ENCODE measurements at places on chromosomes 11 and 22.
A peak's percentile ranks its signal among the peaks of the same experiment; 100 is the strongest.

GRCh38 chr11:47938791-47939560, 41.4 kb upstream of the PTPRJ start:
- no peak for DNase-seq

- DNase-seq = no peak
Measured at GRCh38 chr11:108392353-108392752, 75.0 kb downstream of the C11orf65 start.

GRCh38 chr11:27300974-27301373, 62.0 kb downstream of the CCDC34 start:
- DNase-seq = no peak

DNA sequence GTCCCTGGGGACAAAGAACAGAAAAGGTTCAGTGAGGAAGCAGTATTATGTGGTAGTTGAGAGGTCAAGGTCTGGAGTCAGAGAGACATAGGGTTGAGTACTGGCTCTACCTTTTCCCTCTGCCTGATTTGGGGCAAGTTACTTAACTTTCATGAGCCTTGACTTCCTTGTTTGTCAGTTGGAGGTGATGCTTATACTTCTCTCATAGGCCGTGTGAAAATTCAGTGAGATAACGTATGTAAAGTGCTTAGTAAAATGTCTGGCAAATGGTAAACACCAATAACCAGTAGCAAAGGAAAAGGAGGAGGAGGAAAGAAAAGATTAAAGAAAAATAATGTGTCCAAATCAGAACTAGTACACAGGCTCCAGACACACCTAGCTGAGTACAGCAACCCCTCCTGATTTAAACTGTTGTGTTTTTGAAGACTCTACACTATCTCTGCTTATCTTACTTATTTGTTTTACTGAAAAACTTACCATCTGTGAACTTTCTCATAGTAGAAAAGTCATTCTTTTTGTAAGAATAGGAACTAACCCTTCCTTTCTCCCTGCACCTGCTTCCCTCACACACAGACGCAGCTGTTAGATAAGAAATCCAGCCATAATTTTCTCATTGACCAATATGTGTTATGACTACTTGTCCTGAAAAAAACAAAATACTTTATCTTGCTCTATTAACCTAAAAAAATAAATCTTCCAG, 126.9 kb downstream of the CD44 start:
- DNase-seq = no peak

DNA sequence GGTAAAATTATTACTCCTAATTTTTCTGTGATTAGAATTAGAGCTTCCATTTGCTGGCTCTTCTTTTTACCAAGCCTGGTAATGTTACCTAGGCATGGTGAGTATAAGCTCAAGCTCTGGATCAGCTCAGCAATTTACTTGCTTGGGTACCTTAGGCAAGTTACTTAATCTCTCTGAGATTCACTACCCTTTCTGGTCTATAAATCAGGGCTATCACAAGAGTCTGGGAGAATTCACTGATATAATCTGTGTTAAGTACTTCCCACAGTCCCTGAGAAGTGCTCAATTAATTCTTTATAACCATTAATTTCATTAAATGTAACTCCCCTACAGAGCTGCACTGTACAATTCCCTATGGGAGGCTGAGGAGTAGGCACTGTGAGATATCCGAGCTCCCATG, 44.2 kb downstream of the TMEM123 start:
- DNase-seq = no peak

DNA sequence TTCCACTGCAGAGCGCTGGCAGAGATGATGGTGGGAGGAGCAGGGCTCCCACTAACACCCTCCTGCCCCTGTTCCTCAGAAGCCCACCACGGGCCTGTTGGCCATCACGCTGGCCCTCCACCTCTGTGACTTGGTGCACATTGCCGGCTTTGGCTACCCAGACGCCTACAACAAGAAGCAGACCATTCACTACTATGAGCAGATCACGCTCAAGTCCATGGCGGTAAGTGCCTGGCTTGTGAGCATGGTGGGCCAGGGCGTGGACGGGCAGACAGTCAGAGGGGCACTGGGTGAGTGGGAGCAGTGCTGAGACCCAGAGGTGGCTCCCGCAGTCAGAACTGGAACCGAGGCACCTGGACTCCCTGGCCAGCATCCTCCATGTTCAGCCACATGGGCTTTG, 57.9 kb downstream of the ST3GAL4 start:
- no peak for DNase-seq

GRCh38 chr11:44979543-44980399, 29.1 kb upstream of the TP53I11 start:
- no peak for DNase-seq

DNA sequence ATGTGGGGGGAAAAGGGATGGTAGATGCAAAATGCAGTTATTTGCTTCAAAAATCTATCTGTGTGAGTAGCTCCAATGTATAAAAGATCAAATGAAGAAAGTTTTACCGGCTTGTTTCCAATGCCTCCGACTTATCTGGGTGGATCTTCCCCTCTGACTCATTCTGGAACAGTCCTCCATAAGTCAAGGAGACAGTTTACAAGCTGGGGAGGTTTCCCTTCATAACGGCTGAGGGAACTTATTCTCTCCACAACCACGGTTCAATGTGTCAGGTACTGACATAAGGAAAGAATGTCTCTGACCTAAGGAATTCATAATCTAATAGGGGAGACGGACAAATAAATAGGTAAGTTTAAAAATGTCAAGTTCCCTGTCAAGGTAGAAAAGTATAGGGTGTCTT, 49.7 kb upstream of the BIRC3 start:
- no peak for DNase-seq

- DNase-seq = no peak
Measured at GRCh38 chr22:17235861-17236260, 16.6 kb upstream of the ADA2 start.

GRCh38 chr11:45450189-45450588, 164.0 kb upstream of the SYT13 start:
- DNase-seq = no peak

DNA sequence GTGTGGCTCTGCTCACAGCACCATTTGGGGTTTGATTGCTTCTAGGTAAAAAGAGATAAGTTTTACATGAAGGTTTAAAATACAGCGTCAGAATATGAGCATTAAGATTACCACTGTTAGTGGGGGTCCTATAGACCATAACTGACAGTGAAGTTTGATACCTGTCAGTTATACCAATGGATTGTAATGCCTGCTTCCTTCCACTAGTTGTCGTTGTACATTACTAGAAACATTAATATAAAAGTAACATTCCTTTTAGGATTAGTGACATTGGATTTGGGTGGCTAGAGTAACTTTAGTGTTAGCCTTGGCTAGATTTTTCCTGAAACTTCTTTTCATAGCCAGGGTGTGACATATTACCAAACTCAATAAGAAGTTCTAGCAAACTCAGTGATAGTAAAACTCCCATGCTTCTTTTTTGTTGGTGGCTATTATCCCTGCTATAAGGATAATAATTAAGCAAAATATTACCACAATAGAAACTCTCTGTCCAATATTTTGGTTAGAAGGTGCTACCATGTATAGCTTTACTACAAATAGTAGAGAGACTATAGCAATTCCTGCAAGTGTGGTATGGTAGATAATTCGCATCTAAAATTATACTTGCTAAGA, 57.1 kb downstream of the FAM181B start:
- DNase-seq = no peak

DNA sequence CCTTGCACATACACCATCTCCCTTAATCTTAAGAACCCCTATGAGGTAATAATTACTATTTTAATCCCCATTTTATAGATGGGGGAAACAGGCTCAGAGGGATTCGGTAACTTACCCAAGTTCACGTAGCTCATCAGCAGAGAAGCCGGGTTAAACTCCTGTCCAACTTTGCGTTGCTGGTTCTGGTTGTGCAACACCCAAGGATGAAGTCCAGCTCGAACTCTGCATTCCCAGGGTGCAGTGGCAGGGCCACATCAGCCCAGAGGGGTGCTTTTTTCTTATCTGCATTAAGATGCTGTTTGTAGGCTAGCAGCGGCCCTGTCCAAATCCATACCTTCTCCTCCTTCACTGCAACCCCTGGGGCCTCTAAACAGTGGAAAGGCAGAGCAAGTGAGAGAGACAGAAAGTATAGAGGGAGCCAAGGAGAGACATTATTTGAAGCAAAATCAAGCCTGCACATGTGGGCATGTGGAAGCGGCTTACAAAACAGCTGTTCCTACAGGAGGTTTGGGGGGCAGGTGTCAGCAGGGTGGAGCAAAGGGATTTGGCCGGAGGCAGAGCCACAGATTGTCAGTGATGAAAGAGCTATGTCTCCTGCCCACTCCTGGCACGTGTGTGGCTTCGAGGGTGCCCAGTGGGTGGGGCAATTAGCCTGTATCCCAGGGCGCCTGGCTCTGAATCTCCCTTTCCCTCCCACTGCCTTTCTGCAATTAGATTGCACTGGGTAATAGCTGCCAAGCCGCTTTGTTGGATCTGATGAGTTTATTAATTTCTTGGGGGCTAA, 129.5 kb upstream of the TBCEL start:
- no peak for DNase-seq

DNA sequence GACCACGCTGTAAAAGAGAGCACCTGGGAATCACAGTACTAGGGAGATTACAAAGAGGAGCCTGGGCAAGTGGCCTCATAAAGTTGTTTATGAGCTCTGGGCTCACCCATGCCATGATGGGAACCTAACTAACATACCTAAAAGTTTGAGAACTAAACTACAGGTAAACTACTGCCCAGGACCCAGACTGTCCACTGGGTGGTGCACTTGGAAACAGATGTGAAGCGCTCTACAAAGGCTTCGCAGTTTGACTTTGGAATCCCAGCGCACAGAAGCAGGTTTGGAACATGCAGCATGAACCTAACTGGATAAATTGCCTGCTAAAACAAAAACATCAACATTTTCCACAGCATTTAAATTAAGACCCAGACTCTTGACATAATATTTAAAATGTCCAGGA, 418.6 kb downstream of the FAM181B start:
- no peak for DNase-seq

GRCh38 chr11:2777871-2778629, 78.3 kb upstream of the KCNQ1OT1 start:
- no peak for DNase-seq

GRCh38 chr22:19231986-19232385, 53.5 kb upstream of the SLC25A1 start:
- no peak for DNase-seq

- DNase-seq = no peak
Measured at GRCh38 chr11:94871491-94872185, 101.7 kb downstream of the CWC15 start.

GRCh38 chr11:75191330-75191717, 40.4 kb downstream of the SLCO2B1 start:
- DNase-seq = no peak

DNA sequence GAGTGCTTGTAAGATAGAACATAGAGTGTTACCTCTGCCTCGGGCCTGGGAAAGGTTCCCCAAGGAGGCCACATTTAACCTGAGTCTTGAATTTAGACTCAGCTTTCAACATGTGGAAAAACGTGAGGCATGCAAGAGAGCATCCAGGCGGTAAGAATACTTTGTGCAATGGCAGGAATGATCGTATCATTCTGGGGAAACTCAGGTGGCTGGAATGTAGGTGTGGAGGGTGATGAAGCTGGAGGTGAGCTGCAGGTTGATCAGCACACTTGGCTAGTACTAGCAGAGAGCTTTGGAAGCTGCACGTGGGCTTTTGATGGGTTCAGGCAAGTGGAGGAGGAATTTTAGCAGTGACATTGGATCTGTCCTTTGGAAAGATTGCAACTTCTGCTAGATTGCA, 270.3 kb upstream of the RAG2 start:
- DNase-seq = no peak

DNA sequence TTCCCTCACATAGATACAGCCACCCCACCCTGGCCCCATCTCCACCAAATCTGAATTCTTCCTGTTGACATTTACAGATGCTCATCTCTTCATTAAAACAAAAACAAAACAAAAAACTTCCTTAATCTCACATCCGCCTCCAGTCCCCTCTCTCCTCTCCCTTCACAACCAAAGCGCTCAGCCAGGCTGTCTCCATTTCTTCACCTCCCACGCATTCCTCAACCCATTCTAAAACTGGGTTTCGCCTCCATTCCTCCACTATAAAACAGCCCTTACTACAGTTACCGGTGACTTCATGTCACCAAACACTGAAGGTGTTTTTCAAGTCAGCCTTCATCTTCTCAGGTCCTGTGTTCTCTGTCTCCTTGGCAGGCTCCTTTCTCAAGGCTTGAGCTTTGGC, 9.6 kb downstream of the BACE1-AS start:
- DNase-seq = no peak

DNA sequence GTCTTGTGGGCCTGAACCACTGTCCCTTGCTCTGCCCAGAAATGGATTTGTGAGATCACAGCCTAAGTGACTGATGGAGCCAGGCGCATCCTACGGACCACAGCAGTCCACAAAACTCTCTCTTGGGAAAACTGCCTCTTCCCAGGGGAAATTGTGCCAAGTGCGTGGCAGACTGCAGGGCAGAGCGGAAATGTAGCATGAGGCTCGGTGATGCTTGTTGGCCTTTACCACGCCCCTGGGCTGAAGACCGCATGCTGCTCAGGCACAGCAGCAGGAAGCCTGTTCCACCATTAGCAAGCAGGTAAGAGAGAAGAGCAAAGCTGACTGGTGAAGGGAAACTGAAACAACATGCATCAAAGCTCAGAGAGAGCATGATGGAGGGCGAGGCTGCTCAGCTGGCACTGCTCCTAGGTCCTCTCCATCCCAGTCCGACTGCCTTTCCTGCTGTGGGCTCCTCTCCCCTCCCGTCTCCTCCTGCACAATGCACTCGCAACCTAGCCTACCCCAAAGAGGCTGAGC, 26.5 kb upstream of the SCARF2 start:
- DNase-seq = peak; percentile 77

DNA sequence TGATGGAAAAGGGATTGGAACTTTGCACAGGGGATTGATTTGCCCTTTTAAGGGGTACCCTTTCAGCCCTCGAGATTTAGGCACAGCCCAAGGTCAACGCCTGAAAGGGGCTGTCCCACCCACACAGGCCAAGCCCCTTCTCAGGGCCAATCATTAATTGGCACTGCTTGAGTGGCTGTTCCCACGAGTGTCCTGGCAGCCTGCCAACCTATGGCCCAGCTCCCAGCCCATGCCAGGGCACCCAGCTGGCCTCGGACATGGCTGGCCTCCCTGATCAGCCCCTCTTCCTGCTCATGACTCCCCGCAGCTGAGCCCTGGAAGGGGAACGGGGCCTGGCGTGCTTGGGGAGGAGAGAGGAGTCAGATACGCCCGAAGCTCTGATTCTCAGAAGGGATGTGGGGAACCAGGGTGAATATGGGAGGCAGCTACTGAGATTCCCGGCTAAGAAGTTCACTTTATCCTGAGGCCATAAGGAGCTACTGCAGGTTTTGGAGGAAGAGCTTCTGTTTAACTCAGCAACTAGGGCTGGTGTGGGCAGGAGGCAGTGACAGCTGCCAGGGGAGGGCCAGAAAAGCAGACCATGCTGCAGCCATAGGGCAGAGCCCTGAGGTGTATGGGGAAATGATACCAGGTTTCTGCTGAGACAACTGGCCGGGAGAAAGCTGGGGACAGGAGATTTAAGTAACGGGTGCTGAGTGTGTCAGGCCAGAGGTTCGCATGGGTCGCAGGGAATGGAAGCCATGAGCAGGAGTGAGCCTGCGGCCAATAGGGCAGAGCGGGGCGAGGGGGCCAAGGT, 30.0 kb downstream of the WNT7B start:
- no peak for DNase-seq
